ENCODE measurements at places on chromosomes 16 and 17.

DNA sequence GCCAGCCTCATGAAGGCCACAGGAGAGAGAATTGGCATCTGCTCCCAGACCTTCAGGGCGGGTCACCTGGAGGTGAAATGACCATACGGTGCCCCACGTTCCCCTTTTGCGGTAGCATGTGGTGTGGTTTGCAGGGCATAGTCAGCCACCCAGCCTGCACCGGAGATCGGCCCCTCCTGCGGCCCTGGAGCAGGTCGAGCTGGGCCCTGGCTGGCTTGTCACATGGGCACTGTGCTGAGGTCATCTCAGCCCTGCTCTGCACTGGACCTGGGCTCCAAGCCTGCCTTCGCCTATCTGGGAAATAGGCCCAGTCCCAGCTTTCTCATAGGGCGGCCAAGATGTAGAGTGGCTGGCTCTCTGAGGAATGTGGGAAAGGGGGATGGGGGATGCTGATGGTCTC is 16.2 kb downstream of the GSE1 start:
- no peak for DNase-seq

DNA sequence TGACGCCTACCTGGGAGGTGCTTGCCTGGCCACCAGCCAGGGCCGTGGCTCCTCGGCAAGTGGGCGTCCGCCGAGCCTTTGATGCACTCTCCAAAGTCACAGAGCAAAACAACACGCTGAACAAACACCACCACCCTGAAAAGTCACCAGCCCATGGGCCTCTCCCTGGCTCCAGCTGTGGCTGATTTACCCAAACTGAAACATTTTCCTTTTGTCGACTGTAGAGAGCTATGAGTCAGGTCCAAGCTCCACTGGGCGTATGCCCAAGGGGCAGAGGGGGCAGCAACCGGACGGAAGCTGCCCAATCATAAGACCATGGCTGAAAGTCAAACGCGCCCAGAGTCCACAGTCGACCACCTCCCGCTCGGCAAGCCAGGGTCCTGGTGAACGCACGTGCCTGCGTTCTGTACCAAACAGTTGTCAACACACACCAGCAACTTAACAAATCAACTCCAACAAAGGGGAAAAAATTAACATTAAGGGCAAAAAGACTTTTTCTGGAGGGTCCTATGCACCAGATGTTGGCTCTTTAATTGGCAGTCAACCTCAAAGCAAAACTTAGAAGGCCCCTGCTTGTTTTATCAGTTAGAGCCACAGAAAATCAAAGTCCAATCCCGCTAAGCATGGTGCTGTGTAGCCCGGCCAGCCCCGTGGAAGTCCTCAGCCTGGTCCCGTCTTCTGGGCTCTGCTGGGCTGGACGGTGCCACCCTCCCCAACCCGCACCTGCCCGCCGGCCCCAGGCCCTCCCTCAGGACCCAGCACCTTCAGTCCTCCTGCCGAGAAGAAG is 47.3 kb downstream of the TBC1D16 start:
- peak; percentile 73 for DNase-seq

DNA sequence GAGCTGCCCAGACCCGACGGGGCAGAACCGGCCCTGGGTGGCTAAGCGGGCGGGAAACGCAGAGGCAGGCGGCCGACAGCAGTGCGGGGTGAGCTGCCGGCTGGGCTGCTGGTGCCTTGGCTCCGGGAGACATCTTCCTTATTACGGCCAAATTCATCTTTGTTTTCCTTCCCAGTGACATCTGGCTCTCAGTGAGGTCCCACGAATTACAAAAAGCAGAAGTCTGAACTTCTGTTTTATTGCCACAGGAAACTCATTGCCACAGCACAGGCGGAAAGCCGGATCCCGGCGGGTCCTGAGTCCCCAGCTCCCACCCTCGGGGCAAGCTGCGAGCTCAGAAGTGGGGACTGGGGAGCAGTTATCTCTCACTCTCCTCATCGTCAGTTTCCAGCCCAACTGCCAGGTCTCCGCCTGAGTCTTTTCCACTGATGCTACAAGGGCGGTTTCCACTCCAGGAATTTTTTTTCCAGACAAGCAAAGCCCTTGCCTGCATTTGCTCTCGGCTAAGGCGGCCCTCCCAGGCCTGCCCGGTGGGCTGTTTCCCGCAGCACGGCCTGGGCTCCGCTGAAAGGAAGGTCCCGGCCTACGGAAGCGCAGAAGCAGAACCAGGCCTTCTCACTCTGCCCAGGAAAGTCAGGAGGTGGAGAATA is 40.3 kb downstream of the CBFA2T3 start:
- DNase-seq: no peak

DNA sequence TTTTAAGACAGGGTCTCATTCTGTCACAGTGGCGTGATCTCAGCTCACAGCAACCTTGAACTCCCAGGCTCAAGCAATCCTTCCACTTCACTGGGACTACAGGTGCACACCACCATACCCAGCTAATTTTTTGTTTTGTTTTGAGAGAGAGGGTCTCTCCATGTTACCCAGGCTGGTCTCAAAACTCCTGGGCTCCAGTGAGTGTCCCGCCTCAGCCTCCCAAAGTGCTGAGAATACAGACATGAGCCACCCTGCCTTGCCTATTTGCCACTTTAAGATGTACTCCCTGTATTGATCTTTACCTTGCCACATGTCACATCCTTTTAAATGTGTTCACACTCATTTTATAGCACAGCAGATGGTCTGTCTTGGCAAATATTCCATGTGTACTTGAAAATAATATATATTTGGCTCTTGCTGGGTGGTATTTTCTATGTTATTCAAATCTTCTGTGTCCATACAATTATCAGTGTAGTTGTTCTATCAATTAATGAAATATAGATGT is 50.5 kb downstream of the VMP1 start:
- DNase-seq: no peak

DNA sequence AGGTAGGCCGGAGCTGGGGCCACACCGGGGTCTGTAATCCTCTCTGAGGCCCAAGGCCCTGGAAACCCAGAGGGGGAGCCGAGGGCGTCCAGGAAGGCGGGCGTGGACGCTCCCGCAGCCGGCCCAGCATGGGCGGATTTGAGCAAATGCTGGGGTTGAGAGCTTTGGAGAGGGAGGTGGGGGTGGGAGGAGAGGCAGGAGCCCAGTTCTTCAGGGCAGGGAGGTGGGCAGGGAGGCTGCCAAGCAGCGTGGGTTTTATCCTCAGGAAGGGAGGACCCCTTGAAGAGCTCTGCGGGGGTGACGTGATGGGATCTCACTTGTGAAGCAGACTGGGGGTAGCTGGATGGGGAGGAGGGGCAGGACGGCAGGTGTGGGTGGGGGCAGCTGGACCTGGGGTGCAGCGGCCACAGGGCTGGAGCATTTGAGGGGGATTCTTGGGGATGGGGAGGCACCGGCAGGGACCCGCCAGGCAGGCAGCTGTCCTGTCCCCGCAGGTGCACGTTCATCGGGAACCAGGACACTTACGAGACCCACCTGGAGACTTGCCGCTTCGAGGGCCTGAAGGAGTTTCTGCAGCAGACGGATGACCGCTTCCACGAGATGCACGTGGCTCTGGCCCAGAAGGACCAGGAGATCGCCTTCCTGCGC is 17.2 kb downstream of the TRAF7 start:
- DNase-seq: no peak

- DNase-seq: no peak
These were observed 1.2 kb downstream of the GNA13 start for GRCh38 chr17:65055280-65055707.

GRCh38 chr16:59527206-59527997 is 793.3 kb upstream of the GOT2 start:
- no peak for DNase-seq

DNA sequence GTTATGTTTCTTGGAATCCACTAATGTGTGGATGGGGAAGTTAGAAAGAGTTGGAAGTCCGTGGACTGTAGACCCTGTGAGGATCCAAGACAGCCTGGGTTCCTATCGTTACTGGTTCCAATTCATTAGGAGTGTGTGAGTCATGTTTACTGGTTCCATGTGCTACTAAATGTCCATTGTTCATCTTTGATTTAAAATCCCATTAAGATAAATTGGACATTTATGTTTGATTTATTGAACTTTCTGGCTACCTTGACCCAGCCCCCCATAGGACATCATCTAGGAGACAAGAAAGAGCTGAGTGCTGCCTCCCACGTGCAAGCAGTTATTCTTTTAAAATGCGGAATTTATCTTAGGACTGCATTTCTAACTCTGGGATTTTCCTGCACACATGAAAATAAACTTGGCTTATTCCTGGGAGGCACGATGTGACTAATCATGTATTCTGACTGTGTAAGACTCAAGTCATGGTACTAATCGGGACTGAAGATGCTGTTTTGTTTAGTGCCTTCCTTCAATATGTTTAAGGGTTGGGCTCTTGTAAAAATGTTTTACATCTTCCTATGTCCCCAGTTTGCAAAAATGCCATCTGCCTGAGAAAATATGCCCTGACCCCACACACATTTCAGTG is 53.4 kb downstream of the RGS9 start:
- DNase-seq: no peak

- DNase-seq: no peak
These were observed 3.3 kb downstream of the LRRC36 start for GRCh38 chr16:67329901-67330300.

GRCh38 chr16:20905576-20905975 is 5.0 kb downstream of the LYRM1 start:
- DNase-seq: no peak

DNA sequence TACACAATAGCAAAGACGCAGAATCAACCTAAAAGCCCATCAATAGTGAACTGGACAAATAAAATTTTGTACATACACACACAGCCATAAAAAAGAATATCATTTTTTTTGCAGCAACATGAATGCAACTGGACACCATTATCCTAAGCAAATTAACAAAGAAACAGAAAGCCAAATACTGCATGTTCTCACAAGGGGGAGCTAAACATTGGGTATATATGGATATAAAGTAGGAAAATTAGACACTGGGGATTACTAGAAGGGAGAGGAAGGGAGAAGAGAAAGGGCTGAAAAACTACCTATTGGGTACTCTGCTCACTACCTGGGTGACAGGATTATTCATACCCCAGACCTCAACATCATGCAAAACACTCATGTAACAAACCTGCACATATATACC is 28.2 kb downstream of the ADAMTS18 start:
- DNase-seq: no peak

- DNase-seq: no peak
These were observed 2.4 kb downstream of the CEP95 start for GRCh38 chr17:64509179-64509578.

DNA sequence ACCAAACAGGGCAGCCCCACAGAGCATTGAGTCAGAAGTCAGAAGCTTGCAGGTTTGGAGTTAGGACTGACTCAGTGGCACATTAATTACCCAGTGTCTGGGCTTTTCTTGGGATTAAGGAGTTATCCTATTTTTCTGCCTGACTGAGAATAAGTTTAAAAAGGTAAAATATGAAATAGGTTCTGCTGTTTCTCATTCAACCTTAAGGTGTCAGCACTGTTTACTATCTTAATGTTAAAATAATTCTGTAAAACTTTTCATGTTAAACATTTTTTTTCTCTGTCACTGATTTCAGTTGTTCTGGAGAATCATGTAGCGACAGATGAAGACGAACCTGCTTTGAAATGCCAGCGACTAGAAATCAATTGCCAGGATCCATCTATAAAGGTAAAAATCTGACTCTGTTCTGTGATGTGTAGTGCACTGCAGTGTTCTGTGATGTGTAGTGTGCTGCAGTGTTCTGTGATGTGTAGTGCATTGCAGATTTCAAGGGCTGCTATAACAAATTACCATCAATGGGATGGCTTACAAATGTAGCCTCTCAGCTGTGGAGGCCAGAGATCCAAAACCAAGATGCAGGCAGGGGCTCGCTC is 128.0 kb downstream of the LAT start:
- no peak for DNase-seq

- DNase-seq: peak; percentile 88
These were observed 157.4 kb upstream of the CHMP6 start for GRCh38 chr17:80833952-80834892.

DNA sequence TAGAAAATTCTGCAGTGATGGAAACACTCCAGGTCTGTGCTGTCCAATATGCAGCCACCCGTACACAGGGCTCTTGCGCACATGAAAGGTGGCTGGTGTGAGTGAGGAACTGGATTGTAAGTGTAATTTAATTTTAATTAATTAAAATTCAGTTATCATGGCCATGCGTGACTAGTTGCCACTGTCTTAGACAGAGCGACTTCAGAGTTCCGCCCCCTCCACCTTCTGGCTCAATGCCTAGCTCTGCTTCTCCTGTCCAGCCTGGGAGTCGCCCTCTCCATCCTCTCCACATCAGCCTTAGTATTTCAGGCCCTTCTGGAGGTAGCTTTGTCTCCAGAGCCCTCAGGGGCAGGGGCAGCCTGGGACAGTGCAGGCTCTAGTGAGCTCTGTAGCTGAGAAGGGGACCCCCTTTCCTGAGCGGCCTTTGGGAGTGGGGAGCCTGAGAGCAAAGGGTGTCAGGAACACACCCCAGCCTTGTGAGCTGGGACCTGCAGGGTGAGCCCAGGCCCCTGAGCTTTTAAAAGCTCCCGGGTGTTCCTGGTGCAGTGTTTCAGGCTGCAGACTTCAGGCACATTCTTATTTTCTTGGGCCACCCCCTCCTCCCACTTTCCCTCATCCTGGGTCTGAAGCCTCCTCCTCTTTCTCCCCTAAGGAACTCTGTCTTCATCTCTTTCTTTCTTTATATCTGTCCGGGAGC is 99.4 kb downstream of the IRF8 start:
- no peak for DNase-seq

DNA sequence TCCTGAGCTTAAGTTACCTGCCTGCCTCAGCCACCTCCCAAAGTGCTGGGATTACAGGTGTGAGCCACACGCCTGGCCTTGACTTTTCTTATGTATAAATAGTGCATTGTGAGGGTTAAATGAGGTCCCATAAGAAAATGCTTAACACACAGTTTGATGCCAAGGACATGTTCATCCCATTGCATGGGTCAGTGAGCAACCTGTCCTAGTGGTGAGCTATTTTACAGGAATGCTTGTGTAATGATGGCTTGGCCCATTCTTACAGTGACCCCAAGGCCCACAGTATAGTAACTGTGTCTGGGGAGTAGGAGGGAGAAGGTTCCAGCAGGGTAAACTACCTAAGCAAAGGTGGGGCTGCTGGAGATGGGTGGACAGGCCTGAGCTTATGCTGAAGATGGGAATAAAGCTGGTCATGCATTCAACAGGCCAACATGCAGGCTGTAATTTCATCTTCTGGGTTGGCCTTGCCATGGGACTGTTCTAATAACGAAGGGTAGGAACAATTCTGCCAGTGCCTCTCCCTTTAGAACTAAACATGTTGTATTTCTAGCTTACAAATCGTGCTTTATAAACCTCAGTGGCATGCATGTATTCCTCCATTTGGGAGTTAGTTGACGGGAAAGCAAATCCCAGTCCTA is 6.2 kb downstream of the ACSF2 start:
- DNase-seq: no peak

GRCh38 chr17:81453712-81454111 is 58.5 kb downstream of the BAHCC1 start:
- no peak for DNase-seq

Data from stromal cell of bone marrow (primary cell).